Placental pericyte (primary cell): ENCODE measurements at places on chromosomes 1 and 21. TPM values are rescaled to one million over a fixed set of nuclear protein-coding genes. Genes with fewer than 3 reads are reported as not detected.

The KRTAP19-2 gene
- total RNA-seq, result not detected in 2 replicates

The CFAP141 gene
- not detected in 2 replicates for total RNA-seq

The BGLAP gene
- 0.57 TPM in 1 of 2 replicates, not detected in the other for total RNA-seq

The ALPL gene
- 1.4 and 2.2 TPM in 2 replicates for total RNA-seq

The OVAAL gene
- total RNA-seq, result not detected in 2 replicates

The LCE3D gene
- total RNA-seq, result not detected in 2 replicates

The NUP210L gene
- under 0.01 TPM in 2 replicates for total RNA-seq

The KRTAP13-2 gene
- not detected in 2 replicates for total RNA-seq

The KISS1 gene
- total RNA-seq, result not detected in 2 replicates

The LYPLA2 gene
- 53.2 and 96.9 TPM in 2 replicates for total RNA-seq

The CFAP45 gene
- 0.44 and 1.3 TPM in 2 replicates for total RNA-seq

The NOS1AP gene
- 0.29 and 1.1 TPM in 2 replicates for total RNA-seq
